ENCODE measurements at places on chromosomes 2 and 18.

- DNase-seq = no peak
Observed at GRCh38 chr2:228938629-228939028, 332.5 kb downstream of the PID1 start.

GRCh38 chr2:73307720-73308119, 14.4 kb upstream of the EGR4 start:
- no peak for DNase-seq

DNA sequence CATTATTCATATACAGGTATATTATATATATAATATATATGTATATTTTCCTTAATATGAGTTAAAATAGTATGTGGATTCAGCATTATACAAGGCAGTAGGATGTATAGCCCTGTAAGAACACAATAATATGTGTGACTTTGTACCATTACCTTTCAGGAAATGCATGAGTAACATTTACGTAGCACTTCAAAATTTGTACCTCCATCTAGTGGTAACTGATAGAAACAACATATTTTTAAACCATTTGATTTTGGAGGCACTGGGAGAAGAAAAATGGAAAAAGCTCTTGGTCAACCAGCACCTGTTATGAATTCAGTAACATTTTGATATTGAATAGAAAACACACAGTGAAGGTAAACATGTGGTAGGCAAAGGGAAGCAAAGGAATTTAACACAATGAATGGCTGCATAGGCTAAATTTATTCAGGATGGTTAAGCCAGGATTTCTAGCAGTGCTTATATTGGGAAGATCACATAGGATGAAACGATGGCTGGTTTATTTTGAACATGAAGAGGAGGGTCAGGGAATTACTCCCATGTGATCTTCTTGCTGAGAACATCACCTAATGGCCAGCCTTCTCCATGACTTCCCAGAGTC, 565.5 kb downstream of the CCDC85A start:
- peak; percentile 14 for DNase-seq

DNA sequence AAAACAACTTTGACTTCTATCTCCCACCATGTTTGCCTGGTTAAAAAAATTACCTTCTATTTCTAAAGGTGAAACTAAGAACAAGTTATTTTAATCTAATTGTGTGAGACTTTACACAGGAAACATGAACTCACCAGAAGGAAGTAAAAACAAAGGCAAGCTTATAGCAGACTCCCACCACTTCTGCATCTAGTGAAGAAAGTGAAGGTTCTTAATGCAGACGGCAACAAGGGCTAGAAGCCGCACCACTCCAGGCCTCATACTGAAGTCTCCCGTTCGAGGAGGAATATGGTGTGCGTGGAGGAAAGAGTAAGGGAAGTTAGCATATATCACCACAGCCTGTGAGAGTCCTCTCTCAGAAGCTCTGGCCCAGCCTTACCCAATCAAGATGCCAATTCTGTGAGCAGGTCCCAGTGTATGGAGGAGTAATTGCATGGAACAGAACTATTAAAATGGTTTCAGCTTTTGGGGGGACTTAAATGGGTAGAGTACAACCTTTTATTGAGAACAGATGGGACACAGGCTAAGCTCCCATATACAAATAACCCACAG, 958.7 kb downstream of the BCL11A start:
- DNase-seq = no peak

- DNase-seq = no peak
Observed at GRCh38 chr2:238655198-238655860, 192.6 kb upstream of the TWIST2 start.

DNA sequence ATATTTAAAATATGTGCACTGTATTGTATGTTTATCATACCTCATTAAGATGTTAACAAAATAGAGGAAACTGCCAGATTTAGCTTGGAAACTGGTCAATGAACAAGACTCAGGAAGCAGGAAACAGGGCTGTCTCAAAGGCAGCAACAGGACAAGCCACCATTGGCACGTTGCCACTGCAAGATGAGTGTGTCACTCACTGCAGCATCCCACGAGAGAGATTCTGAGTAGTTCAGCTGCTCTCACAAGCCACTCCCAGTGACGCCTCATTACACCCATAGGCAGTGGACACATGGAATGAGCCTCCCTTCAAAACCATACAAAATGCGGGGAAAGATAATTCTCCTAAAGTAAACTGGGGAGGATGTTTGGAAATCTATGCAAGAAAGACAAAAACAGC, 181.9 kb upstream of the DLGAP1 start:
- no peak for DNase-seq

- no peak for DNase-seq
Observed at GRCh38 chr2:232744963-232745362, 31.4 kb downstream of the KCNJ13 start.

GRCh38 chr2:167860082-167860481, 387.3 kb downstream of the STK39 start:
- no peak for DNase-seq

- no peak for DNase-seq
Observed at GRCh38 chr2:227610123-227610522, 4.5 kb downstream of the SCYGR3 start.

- no peak for DNase-seq
Observed at GRCh38 chr2:8753609-8754008, 71.8 kb downstream of the ID2 start.

DNA sequence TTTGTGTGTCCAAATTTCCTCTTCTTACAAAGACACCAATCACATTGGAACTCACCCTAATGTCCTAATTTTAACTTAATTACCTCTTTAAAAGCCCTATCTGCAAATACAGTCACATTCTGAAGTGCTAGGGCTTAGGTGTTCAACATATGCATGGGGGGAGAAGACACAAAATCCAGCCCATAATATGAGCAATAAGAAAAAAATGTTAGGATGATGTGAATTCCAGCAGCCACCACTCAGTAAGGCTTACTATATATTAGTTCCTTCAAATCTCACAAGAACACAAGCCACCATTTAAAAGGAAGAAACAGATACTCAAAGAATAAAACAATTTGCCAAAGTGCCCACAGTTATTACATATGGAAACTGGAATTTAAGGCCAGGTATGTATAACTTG, 285.7 kb downstream of the EPHA4 start:
- no peak for DNase-seq

DNA sequence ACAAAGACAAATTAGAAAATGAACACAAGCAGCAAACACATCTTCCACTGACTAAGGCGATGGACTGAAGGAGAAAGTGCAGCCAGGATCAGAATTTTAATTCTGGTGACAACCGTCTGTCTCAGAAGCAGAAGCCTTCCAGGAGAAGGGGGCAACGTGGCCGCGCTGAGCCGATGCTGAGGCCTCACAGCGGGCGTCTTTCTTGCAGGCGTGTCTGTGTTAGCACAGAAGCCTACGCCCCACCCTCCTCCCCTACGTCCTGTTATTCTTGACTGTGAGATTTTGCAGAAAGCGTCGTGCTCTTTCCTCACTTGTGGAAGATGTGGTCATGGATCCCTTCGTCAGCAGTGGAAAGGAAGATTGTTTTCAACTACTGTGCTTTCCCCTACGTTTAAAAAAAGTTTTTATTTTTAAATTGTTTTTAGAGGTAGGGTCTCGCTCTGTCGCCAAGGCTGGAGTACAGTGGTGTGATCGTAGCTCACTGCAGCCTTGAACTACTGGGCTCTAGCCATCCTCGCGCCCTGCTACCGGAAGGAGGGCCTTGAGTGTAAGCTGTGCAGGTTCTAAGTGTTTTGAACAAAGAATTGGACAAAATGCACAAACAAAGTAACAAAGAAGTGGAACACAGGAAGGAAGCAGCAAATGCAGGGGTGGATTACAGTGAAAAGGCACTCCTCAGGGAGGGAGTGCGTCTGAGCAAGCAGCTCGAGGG, 422.0 kb downstream of the GALR1 start:
- no peak for DNase-seq

GRCh38 chr2:28488858-28489575, 6.8 kb upstream of the PLB1 start:
- no peak for DNase-seq

GRCh38 chr2:126932966-126933710, 34.4 kb downstream of the TEX51 start:
- DNase-seq = no peak

DNA sequence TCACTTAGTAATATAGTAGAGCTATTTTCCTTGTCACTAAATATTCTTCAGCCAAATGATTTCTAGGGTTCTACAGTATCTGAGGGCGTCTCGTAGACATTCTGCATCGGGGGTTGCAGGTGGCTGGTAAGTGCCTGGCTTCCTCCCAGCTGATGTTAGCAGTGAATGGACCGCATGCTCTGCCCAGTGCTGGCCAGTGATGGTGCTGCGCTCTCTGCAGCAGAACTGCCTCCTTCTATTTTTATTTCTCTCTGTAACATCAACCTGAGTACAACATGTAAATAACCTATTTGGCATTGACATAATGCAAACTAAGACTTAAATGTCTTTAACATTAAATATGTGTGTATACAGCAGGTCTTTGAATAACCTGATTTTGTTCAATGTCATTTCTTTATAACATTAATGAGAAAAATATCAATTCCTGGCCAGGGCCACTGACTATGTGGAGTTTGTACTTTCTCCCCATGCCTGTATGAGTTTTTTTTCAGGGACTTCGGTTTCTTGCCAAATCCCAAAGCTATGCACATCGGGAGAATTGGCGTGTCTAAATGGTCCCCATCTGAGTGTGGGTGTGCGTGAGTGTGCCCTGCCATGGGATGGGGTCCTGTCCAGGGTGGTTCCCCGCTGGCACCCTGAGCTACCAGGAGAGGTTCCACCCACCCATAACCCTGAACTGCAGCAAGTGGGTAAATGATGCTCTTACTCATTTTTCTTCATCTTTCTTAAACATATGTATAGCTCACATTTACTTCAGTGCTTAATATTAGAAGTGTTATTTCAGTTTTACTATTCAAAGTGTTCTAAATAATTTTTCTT, 278.2 kb upstream of the EPAS1 start:
- no peak for DNase-seq

- no peak for DNase-seq
Observed at GRCh38 chr2:3741867-3742602, 38.7 kb downstream of the DCDC2C start.

GRCh38 chr2:60825666-60826065, 55.7 kb upstream of the REL start:
- no peak for DNase-seq

- DNase-seq = no peak
Observed at GRCh38 chr2:38505779-38506178, 96.9 kb downstream of the HNRNPLL start.

DNA sequence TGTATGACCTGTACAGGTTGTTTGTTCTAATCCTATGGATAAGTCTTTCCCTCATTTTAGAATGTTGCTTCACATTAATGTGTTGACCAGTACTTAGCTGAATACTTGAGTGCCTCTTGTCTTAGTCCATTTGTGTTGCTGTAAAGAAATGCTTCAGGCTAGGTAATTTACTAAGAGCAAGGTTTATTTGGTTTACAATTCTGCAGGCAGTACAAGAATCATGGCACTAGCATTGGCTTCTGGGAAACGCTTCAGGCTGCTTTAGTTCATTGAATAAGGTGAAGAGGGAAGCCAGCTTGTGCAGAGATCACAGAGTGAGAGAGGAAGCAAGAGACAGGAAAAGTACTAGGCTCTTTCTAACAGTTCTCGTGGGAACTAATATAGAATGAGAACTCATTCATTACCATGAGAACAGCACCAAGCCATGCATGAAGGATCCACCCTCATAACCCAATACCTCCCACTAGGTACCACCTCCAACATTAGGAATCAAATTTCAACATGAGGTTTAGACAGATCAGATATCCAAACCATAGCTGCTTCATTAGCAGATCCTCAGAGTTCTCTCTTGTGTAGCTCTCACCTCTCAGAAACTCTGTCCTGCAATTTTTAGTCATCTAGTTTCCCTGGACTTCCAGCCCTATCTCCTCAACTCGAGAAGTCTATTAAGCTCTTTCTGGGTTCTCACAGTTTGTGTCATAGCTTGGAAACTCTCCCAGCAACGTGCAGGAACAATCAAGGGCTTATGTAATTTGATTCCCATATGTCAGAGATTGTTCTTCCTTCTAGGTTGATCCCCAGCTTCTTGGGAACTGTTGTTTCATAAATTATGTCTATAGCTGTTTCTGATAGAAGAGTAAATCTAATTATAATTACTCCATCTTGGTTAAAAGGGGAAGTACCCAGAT, 2082.3 kb upstream of the CELF4 start:
- DNase-seq = no peak

GRCh38 chr2:120142528-120143219, 80.5 kb downstream of the TMEM185B start:
- DNase-seq = no peak

GRCh38 chr2:180677200-180677599, 303.2 kb upstream of the UBE2E3 start:
- DNase-seq = no peak

- DNase-seq = no peak
Observed at GRCh38 chr18:22412176-22412911, 5.4 kb downstream of the CTAGE1 start.

DNA sequence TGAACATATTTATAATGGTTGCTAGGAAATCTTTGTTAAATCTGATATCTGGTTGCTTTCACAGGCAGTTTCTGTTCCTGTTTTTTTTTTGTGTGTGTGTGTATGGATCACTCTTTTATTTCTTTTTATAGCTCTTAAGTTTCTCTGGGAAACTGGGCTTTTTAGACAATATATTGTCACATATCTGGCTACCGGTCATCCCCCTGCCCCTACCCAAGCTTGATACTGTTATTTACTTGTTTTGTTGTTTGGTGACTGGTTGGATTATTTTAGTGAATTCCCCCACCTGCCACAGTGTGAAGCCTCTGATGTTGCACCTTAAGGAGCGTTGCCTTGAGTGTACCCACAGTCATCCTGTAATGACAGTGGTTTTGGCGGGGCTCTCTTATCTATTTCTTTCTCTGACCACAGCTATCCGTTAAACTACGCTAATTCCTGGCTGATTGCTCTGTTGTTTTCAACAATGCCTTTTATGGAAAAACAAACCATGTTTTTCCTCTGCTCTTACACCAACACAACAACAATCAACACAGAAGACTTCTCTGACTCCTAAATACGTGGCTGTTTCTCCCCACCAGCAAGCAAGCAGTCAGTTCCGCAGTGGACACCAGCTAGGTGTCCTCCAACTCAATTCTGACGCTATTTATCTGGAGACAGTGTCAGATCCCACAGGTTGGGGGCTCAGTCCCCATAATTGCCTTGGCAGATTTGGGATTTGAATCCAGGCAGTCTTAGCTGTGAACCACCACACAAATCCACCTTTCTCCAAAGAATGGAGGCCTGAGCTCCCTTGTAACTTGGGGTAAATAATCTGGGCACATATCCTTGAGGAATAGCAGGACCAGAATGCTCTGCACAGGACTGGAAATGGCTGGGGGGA, 10.9 kb downstream of the GNLY start:
- DNase-seq = peak; percentile 24

DNA sequence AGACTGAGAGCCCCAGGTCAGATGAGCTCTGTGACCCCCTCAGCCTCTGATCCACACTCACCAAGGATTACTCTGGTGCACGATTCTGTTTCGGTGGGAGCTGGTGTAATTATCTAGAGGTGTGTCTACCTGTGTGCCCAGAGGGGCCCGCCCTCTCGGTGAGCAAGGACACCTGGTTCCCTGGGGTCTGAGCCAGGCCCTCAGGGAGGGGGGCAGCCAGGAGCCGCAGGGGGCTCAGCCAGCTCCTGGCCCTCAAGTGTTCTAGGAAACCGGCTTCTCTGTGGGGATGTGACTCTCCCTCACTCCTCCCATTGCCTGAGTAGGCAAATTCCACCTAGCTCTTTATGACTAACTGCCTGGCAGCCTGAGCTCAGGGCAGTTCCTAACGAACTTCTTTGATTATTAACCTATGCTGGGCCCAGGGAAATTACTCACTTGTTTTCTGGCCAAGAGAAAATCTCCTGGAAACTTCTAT, 17.4 kb downstream of the AGAP1 start:
- no peak for DNase-seq

GRCh38 chr18:53152476-53152875, 812.5 kb downstream of the DCC start:
- peak; percentile 1 for DNase-seq
